ENCODE measurements at places on chromosomes 5 and 9.

- no peak for DNase-seq
These were observed 154.6 kb downstream of the SYK start for GRCh38 chr9:90956026-90956810.

- DNase-seq = no peak
These were observed 479.2 kb upstream of the TUSC1 start for GRCh38 chr9:26157411-26157810.

DNA sequence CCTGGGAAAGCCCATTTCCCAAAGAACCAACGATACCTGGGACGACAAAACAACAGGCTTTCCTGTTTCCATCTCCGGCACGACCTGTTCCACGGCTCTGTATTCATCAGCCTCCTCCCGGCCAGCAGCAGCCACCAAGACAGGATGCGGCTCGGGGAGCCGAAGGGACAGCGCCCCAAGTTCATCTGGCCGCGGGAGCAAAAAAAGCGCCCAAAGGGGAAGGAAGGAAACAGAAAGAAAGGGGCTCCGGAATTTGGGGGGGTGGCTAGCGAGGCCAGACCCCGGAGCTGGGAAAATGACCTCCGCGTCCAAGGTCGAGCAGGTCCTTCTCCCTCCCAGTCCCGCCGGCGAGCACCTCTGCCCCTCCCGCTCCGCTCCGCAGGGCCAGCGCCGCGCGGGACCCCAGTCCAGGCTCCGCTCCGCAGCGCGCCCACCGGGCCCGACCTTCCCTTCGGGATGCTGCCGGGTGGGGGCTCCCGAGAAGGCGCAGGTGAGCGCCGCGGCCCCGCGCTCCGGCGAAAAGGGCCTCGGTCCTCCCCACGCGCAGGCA is 608 bp downstream of the ELOVL7 start:
- peak; percentile 13 for DNase-seq

DNA sequence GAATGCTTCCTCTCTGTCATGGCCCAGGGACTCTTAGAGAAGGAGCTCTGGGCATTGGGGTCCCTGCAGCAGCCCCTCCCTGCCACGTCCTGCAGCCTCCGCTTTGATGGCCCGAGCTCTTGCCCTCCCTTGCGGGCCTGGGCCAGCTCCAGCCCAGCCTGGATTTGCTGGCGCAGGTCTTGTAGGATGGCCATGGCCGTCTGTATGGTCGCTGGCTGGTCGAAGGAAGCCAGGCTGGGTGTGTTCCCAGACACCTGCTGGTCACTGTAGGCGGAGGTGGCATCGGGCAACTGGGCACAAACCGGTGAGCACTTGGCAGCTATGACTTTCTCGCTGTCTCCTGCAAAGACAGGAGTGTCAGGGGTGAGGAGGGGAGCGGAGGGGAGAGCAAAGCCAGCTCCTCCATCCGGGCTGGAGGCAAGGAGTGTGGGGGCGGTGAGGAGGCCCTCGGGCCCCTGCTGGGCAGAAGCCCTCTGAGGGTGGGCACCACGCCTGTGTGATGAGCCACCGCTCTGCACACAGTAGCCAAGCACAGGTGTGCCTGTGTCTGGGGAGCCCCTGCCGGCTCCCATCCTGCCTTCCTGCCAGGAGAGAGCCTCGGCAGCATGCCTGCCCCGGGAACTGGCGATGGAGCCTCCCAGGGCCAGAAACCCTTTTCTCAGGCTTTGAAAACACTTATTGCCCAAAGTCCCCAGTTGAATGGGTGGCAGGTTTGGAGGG is 12.4 kb downstream of the CCDC187 start:
- DNase-seq = no peak

DNA sequence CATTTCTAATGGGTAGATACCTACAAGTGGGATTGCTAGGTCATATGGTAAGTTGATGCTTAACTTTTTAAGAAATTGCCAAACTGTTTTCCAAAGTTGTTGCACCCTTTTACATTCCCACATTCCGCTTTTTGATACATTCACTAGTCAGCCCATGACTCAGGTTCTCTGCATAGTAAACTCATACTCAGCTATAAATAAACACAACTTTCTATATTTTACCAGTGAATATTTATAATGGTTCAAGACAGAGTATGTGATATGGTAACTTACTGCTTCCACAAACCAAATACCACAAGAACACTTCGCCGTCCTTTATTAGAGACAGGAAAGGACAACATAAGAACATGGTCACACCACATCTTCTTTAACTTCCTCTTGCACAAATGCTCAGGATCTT is 54.0 kb downstream of the PLPP1 start:
- no peak for DNase-seq

GRCh38 chr9:133684121-133684935 is 48.2 kb downstream of the DBH start:
- DNase-seq = peak; percentile 69

- DNase-seq = no peak
These were observed 1.6 kb upstream of the TNIP1 start for GRCh38 chr5:151082282-151082902.

GRCh38 chr5:45609661-45610060 is 86.5 kb downstream of the HCN1 start:
- no peak for DNase-seq

DNA sequence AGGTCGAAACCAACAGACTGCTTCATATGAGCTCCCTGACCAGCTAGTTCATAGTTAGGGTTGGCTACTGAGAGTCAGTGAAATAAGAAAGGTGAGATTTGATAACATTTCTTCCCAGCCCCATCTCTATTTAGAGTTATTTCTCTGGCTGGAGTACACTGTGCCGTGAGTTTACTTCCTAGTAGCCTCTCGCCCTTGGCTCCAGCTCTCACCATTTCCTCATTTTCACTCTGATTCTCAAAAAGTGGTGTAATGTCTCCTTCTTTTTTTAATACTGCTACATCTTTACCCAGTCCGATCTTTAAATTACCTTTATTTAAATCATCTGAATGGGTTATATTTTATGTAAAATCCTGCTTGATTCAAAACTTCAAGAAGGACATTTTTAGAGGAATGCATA is 100.4 kb upstream of the FAM174A start:
- no peak for DNase-seq

GRCh38 chr5:180060192-180060591 is 11.4 kb downstream of the RNF130 start:
- DNase-seq = no peak

- DNase-seq = no peak
These were observed 259.5 kb downstream of the GRIA1 start for GRCh38 chr5:153749960-153750359.

- no peak for DNase-seq
These were observed 32.2 kb downstream of the ANXA6 start for GRCh38 chr5:151125421-151125820.

- no peak for DNase-seq
These were observed at the start of gene HSDL2 for GRCh38 chr9:112380102-112380824. HSDL2 (plus strand) TSS chr9:112380108; CDS start chr9:112380164, 56 bp downstream.

Measured in Ammon's horn (tissue), 1 donor.